Heart right ventricle (tissue), 16 donors: ENCODE measurements at places on chromosomes 7 and 10. TPM values are rescaled to one million over a fixed set of nuclear protein-coding genes. Genes with fewer than 3 reads are reported as not detected.

GRCh38 chr7:133971625-133972024 is 155.5 kb upstream of the LRGUK start:
- DNase-seq: no peak

GRCh38 chr7:72223351-72223750 is 188.8 kb downstream of the CALN1 start:
- DNase-seq: no peak

DNA sequence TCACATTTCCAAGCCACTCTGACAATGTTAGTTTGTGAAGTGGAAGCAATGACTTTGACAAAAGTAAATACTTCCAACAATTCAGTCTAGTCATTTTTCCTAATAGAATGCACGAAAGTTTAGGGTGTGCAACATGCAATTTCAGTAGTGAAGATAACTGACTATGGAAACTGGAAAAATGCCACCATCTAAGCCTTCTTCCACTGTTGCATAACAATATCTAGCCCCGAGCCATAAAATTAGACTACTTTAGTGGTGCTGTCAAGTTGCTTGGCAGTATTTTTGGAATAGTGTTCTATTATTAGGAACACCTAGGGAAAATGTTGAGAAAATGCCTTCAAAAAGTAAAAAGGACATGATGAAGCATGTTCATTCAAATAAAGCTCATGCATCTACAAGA is 17.9 kb downstream of the SEMA3A start:
- no peak for DNase-seq

DNA sequence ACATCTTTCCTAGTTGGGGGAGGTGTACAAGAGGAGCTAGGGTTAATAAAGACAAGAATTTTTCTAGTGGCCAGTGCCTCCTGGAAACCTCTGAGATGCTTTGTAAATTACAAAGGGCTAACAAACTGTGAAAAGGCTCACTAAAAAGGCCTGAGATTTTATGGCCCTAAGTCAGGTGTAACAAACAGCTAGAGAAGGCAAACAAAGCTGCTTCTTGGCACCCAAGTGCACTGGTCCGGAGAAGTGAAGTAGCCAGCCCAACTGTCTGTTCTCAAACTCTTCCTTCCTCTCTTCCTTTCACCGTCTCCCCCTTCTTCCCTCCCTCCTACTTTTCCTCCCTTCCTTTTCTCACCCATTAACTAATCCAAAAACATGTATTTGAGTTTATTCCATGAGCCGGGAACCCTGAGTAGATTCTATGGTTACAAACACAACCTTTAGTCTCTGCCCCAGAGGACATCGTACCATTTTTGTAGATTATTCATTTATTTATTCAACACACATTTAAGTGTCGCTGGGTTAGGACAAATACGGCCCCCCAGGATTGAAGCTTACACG is 143.4 kb upstream of the PCGF5 start:
- DNase-seq: no peak

GRCh38 chr10:63703113-63703670 is 182.0 kb downstream of the REEP3 start:
- DNase-seq: no peak

DNA sequence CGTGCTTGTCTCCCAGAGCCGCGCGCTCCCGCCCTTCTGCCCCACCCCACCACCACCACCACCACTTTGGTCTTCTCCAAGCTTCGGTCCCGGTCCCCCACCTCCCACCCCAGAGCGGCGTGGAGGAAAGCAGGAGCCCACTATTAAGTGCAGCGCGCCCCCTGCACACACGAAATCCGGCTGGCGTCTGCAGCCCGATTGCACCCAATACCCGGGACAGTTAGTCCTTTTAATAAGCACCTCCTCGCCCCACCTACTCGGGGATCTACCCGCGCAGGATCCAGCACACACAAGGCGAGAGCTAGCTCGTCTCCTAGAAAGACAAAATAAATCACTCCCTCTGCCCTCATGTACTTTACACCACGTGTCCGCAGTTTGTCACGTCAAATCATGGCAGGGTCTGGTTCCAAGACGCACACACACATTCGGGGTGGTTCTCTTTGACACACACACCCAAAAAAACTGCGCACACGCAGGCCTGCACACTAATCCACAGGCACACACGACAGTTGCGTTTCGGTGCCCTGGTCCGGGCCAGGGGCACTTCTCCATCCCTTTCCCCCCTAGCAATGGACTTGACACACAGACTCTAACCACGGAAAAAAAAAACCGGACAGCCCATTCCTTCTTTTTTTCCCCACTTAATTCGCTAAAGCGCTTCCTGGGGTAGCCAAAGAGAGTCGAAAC is 1.6 kb downstream of the SFMBT2 start:
- peak; percentile 37 for DNase-seq

DNA sequence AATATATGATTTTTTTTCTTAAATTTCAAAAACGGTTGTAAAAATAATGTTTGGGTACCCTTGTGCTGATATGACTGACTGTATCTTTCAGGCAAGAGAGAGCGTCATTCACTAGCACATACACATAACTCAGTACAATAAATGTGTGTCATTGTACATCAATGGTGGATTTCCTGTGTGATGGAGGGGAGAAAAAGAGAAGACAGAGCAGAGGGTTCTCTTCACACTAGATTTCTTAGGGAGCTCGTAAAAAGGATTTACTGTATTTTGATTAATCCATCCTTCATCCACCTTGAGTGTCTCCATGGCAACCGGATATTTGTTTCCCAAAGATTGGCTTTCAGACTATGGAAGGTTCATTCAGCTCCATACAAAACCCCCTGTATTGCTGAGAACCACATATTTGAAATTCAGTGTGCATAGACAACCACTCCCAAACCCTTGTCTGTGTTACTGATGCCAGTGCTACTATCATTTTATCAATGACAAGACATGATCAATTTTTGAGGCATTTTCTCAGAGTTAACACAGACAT is 150.6 kb downstream of the AKR1D1 start:
- DNase-seq: no peak

DNA sequence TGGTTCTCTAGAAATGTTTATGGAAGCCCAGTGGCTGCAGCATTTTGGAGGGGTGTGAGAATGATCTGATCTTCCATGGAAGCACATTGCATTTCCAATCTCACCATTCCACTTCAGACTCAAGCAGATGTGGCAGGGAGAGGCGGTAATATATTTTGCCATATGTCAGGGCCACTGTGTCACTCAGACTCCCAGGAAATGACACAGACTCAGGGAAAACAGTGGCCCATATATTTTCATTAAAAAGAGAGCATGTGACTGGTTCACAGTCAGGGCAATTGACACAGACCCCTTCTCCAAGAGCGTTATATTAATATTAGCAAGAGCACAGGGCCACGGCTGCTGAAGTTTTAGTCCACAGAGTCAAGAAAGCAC is 149.3 kb upstream of the NRP1 start:
- no peak for DNase-seq

GRCh38 chr10:97185326-97186058 is at the start of gene SLIT1:
Gene SLIT1 (minus strand): TSS chr10:97185959. CDS start chr10:97185674, 285 bp downstream.
- no peak for DNase-seq

HTR5A gene
- not detected for total RNA-seq
